ENCODE measurements at places on chromosomes 4 and X. TPM values are rescaled to one million over a fixed set of nuclear protein-coding genes. Genes with fewer than 3 reads are reported as not detected.
A peak's percentile ranks its signal among the peaks of the same experiment; 100 is the strongest.

TRAPPC11 gene
- 48.7 TPM for total RNA-seq

DNA sequence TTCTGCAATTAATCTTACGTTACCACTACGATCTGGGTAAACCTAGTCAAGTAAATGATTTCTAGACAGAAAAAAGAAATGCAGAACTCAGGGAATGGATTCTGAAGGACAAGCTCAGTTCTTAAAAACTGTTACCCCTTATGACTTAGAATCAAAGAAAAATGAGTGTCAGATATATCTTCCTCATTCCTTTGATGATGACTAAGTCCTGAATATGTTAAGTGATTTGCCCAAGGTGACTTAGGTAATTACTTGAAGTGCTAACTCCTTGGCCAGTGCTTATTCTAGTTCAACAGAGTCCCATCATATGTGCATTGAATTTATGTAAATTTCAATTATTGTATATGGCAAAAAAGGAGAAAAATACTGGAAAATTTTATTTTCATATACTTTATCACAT, 92.5 kb downstream of the PPEF1 start:
- no peak for DNase-seq

DNA sequence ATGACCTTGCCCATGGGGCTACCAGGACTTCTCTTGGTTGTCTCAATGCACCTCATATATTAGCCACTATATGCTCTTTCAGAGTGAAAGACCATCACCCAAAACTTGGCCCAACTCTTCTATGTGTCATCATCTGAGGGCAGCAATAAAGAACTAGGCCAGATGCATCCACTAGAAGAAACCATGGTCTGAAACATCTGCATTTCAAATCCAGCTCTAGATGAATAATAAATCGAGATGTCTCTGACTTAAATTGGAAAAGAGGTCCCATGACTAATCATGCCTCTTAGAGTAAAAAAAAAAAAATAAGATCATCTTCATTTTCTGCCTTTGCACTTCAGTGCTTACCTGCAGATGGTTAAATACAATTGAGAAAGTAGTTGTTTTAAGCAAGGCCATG, 397.6 kb upstream of the PITX2 start:
- no peak for DNase-seq

DNA sequence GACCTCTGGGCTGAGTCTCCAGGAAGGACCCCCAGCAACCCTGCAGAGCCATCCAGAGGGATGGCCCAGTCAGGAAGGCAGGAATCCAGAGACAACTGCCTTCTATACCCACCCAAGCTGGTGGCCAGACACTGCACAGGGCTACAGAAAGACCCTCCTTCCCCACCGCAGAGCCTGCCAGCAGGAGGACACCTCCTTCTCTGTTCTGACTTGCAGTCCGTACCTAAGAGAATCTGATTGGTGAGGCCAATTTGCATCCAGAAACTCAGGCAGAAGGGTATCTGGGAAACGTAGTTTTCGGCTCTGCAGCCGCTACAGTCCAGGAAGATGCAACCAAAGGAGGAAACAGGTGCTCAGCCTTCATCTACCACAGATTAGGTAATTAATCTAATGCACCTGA, 155.4 kb upstream of the FRG1 start:
- no peak for DNase-seq

GRCh38 chr4:123284168-123284567, 112.4 kb upstream of the SPRY1 start:
- no peak for DNase-seq

GRCh38 chr4:1990676-1991075, 18.1 kb downstream of the NELFA start:
- DNase-seq: no peak

DNA sequence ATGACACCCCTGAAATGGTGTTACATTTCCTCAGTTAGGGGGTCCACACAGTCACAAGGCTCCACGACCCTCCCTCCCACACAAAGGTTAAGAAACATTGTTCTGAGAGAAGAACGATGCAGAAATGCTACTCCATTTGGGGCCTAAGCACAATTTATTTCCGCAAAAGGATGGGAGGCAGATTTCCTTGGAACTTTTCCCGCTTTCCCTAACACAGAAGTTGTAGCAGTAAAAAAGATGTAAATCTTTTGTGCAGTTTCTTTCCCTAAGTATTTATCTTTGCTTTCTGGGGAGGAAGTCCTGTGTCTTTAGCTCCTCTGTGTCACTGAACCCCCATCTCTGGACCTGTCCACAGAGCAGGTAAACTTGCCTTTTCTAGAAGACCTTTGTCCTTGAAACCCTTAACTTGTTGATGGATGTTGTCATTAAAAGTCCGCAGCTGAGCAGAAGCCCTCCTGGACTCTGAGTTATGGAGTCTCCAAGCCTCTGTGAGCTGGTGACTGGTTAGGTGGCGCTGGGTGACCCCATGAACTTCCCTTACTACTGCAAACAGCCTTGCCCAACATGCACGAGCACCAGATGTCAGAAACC, 67.2 kb upstream of the SHISA3 start:
- DNase-seq: no peak

- no peak for DNase-seq
These were observed 17.2 kb upstream of the SH3TC1 start for GRCh38 chr4:8181844-8182243.

GRCh38 chrX:45622042-45622423, 421.4 kb upstream of the DIPK2B start:
- DNase-seq: no peak

FATE1 gene
- total RNA-seq: not detected

DNA sequence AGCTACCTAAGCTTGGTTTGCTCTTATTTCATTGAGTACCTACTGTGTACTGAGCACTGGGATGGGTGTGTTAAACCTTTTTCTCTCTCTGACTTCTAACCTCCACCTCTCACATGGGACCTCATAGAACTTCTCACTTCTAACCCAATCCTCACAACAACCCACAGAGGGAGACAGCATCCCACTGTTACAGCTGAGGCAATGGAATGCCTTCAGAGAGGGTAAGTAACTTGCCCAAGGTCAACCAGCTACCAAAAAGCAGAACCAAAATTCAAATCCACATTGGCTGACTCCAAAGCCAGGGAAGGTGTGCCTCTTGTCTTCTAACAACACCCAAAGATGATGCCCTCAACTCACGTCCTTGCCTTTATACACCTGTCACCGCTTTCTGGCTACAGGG, 5.4 kb downstream of the SEL1L3 start:
- no peak for DNase-seq

- DNase-seq: no peak
These were observed 8.8 kb downstream of the FNIP2 start for GRCh38 chr4:158777423-158778155.

PROM1 gene
- total RNA-seq: not detected

HADH gene
- total RNA-seq: 12.4 TPM

DNA sequence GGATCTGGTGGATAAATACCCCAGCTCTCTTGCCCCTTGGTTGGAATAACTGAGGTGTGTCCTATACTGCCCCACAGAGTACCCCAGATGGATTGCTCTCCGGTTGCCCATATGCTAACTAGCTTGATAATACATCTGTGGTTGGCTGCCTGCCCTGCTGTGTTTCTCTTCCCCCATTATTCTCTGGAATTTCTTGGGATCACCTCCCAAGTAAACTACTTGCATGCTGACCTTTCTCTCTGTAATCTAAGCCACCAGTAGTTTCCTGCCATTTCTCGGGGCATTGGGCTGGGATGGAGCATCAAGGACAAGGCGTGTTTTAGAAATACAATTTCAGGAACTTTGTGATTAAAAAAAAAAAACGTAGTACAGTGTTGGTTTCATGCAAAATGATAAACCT, 25.2 kb downstream of the PPP1R2C start:
- peak; percentile 24 for DNase-seq

HTRA3 gene
- total RNA-seq: 6.7 TPM

- DNase-seq: no peak
These were observed 5.6 kb downstream of the GPR78 start for GRCh38 chr4:8585721-8586212.

- peak; percentile 28 for DNase-seq
These were observed at the start of gene TNIP3 for GRCh38 chr4:121164291-121164690. TSS of gene TNIP3 (minus strand) at chr4:121164321. CDS start at chr4:121164125, 196 bp downstream.

GRCh38 chr4:101020956-101021355, 326.4 kb downstream of the PPP3CA start:
- DNase-seq: peak; percentile 52

GRCh38 chr4:137599734-137600133, 67.4 kb upstream of the PCDH18 start:
- no peak for DNase-seq

GRCh38 chr4:24394041-24394440, 190.3 kb downstream of the DHX15 start:
- peak; percentile 48 for DNase-seq
